IPS DF 6.9 (cell line): ENCODE measurements at places on chromosomes 11 and 22.

GRCh38 chr11:128796270-128796669 is 70.8 kb downstream of the KCNJ1 start:
- no peak for DNase-seq

- no peak for DNase-seq
Observed at GRCh38 chr11:96235751-96236150, 107.2 kb downstream of the MAML2 start.

GRCh38 chr22:42468841-42469240 is 36.6 kb upstream of the NFAM1 start:
- DNase-seq: no peak

- no peak for DNase-seq
Observed at GRCh38 chr11:22199243-22199642, 6.4 kb downstream of the ANO5 start.
